CD4-positive, alpha-beta T cell treated with Interferon gamma for 1 hour (primary cell): ENCODE measurements at places on chromosomes 16 and 17.

- no peak for DNase-seq
These were observed 1722.7 kb downstream of the TP53TG3F start for GRCh38 chr16:35182043-35182677.

GRCh38 chr16:81715358-81716196 is 63.5 kb upstream of the PLCG2 start:
- DNase-seq: peak; percentile 32

DNA sequence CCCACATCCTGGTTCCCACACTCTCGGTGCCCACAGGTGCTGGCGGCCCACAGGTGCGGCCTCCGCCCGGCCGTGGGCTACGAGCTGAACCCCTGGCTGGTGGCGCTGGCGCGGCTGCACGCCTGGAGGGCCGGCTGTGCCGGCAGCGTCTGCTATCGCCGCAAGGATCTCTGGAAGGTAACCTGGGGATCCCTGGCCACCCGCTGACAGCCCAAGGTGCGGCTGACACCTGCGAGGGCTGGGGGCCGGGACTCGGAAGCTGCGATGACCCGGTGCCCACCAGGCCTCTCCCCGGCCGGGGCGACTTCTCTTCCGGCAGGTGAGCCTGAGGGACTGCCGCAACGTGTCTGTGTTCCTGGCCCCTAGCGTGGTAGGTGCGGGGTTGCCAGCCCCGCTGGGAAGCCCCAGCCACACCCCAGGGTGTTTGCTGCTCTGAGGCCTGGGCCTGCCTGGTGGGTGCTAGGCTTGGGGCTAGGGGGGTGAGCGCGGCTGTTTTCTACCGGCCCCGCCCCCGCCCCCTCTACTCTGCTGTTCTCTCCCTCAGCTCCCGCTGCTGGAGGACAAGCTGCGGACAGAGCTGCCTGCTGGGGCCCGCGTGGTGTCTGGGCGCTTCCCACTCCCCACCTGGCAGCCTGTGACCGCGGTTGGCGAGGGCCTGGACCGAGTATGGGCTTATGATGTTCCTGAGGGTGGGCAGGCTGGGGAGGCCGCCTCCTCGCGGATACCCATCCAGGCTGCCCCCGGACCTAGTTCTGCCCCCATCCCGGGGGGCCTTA is 1.0 kb downstream of the ANTKMT start:
- no peak for DNase-seq

DNA sequence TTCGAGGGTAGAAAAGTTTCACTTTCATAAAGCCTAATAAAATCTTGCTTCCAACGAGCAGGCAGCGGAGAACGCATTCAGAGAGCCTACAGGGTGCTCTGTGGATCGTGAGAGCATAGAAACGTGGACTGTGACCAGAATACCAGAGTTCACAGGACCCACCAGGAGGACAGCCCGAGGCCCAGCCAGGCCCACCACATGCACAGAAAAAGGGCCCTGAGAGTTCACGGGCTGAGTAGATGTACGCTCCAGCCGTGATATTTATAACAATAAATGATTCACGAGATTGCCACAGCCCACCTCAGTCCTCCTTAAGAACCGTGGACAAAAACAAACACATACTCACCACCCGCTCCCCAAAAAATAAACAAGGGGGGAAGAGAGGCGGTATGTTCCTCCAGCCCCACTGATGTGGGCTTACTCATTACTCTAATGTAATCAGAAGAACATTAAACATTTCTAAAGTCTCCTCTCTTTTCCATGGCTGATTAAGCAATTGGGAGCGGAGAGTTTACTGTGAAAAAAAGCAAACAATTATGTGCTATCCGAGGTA is 207.2 kb downstream of the C16orf78 start:
- DNase-seq: no peak

GRCh38 chr17:64074704-64075426 is 54.4 kb upstream of the ICAM2 start:
- DNase-seq: no peak

- no peak for DNase-seq
These were observed 9.5 kb downstream of the ZNF771 start for GRCh38 chr16:30416624-30417528.

GRCh38 chr17:2214047-2214928 is 89.3 kb downstream of the SMG6 start:
- peak; percentile 7 for DNase-seq

DNA sequence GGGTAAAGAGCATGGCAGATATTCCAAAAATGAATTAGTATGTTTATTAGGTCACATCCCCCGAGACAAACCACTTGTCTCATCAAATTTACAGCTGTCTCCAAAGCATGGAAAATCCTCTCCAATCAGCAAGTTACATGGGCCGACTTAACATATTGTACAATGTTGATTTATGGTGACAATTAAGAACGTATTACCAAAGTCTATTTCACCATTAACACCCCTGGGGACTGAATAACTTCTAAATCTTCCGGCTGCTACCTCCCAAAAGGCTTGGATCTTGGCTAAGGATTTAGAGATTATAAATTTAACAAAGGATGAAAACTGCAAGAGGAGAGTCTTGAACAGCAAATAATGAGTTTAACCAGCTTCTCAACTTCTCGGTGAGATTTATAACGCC is 311.9 kb downstream of the NPIPA8 start:
- DNase-seq: no peak

DNA sequence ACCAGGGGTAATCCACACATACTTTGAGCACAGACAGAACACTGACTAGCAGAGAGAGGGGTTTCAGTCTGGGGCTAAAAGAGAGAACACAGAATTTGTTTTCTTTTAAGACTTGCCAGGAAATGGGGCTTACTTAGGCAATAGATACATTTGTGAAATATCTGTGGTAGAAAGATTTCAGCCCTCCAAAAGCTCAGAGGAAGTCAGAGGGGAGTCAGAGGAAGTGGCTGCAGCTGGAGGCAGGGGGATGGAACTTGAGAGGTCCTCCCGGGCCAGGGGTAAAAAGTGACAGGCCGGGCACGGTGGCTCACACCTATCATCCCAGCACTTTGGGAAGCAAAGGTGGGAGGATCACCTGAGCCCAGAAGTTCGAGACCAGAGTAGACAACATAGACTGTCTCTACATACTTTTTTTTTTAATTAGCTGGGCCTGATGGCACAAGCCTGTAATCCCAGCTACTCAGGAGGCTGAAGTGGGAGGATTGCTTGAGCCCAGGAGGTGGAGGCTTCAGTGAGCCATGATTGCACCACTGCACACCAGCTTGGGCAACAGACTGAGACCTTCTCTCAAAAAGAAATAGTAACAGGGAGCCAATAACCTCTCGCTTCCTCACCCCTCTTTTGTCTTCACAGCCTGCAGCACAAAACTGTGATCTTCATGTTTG is 49.9 kb downstream of the NLRC5 start:
- no peak for DNase-seq

DNA sequence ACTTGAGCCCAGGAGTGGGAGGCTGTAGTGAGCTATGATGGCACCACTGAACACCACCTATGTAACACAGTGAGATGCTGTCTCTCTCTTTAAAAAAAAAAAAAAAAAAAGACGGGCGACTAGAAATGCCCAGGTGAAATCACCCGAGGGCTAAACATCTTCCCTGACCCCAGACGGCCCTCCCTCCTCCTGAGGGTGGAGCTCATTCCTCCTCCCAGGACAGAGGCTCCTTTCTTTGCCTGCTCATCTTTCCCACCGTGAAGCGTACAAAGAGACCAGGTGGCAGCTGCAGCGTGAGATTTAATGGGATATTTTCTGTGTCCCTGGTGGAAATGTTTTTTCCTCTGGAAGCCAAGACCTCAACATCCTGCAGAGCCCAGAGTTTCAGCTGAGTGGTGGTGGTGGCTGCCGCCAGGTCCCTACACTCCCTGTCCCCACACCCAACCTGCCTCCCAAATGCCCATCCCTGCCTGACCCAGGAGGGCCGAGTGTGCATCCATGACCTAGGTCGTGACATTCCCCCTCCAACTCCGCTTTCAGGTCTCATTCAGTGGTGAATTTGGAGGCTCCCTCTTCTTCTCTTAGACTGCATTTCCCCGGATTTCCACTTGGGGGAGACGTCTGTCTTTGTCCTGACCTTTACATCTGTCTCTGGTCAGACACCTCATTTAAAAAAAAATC is 14.4 kb upstream of the GPRC5B start:
- no peak for DNase-seq

DNA sequence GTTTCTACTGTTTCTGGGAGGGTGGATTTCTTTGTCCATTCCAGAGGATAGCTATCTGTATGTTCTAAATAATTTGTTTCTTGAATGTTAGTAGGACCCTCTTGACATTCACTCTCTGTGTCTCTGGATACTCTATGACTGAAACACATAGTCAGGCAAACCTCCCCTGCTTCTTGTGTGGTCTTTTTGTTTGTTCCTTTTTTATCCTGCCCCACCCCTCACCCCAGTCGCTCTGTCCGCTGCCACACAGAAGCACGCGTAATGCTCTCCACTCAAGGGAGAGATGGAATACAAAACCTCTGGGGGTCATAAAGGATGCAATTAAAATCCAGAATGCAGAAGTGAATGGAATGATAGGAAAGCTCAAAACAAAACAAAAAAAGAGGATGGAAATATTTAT is 253.1 kb downstream of the RBFOX1 start:
- no peak for DNase-seq

DNA sequence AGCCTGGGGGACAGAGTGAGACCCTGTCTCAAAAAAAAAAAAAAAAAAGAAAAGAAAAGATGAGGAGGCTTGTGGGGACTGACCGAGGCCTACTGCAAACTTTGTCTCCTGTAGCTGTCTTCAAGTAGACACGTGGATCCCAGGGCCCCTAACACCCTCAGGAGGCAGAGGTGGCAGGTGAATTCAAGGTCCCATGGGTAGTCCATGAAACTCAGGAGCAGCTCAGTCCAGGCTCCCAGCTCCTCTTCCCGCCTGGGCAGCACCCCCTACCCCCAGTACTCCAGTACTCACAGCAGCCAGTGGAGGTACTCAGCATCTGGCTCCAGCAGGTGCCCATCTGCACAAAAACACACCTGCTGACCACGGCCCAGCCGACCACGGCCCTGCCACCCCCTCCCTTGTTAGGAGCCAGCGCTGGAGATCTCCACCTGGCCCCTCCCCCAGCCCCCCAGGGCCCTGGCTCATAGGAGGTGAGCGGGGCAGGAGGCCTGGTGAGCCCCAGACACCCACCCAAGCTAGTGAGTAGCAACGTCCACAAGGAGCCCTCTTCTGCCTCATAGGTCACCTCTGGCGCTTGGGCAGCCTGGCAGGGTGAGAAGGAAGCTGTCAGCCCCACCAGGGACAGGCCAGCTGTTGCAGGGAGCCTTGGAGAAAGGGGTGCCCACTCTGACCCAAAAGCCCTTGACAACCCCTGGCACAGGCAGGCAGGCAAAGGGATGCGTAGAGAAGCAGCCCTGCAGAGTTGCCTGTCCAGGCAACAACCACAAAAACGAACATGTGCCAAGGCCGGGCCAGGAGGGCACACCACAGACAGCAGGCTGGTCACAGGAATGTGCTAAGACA is 3.8 kb downstream of the MRPL38 start:
- DNase-seq: no peak

GRCh38 chr17:8116776-8117175 is 1.5 kb downstream of the ALOXE3 start:
- DNase-seq: no peak

DNA sequence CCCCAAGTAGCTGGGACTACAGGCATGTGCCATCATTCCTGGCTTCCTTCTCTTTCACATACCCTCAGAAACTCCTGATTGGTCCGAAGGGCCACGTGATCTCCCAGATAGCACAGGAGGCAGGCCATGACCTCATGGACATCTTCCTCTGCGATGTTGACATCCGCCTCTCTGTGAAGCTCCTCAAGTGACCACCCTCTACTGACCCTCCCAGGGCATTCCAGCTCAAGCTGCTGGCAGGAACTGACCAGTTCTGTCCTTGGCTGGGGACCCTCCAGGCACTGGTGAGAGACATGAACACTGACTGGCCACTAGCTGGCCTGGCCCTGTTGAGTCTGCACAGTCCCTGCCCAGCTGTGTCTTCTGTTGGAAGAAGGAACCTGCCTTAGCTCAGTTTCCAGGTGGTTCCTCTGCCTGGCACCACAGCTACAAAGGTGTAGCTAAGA is 5.6 kb downstream of the ERAL1 start:
- no peak for DNase-seq

GRCh38 chr17:7651665-7652387 is 1.1 kb downstream of the ATP1B2 start:
- DNase-seq: no peak

GRCh38 chr17:17523001-17523730 is 27.0 kb upstream of the RASD1 start:
- no peak for DNase-seq

GRCh38 chr16:14501331-14502255 is 128.5 kb downstream of the PARN start:
- no peak for DNase-seq

DNA sequence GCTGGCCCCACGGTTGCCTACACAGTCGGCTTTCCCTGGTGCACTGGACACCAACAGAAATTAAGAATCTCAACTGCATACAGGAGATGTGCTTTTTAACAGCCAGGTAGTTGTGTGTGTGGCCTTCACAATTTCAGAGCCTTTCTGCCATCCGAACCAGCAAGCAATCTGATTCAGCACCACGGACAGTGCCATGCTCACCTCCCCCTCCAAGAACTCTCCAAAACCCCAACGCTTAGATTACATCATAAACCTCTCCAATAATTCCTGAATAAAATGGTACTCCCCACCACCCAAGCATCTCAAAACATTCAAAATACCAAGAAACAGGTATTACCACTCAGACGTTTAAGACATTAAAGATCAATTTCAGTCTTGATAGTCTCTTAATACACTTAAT is 31.8 kb downstream of the USP7 start:
- peak; percentile 19 for DNase-seq

DNA sequence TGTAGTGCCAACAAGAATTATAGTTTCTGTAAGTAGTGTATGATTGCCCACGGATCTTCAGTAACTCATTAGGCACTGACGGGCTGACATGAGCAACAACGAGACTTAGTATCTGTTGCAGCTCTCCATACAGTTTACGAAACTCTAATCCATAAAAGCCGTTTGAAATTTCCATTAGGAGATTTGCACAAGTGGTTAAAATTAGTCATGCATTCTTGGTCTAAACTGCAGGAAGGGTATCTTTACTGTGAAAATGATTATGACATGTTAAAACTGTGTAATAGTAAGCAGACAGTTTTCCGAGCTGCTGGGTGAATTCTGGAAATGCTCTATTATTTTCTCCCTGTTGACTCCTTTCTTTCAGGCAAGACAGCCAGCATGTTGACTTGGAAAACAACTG is 605.0 kb downstream of the WWOX start:
- DNase-seq: no peak

DNA sequence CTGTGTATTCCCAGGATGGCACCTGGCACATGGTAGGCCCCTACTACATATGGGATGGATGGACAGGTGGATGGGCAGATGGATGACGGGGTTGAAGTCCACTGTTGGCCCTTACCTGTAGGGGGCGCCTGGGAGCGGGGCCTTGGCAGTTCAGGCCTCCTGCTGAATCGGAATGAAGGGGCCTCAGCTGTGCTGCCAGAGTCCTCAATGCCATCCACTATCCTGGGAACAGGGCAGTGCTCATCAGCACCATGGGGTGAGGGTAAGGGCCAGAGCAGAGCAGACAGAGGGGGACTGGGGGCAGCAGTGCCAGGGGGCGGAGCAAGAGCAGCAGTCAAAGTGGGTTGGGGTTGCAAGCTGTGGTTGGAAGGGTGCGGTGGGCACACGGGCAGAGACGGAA is 8.3 kb upstream of the RAB5C start:
- no peak for DNase-seq

GRCh38 chr16:22007509-22008214 is at the start of gene MOSMO:
MOSMO (plus strand) TSS chr16:22008111; CDS start chr16:22008302, 191 bp downstream.
- peak; percentile 65 for DNase-seq

GRCh38 chr16:1301562-1301961 is 7.9 kb upstream of the UBE2I start:
- no peak for DNase-seq

- DNase-seq: no peak
These were observed 488 bp downstream of the C17orf113 start for GRCh38 chr17:42049834-42050392.

GRCh38 chr16:81590714-81591544 is 146.3 kb downstream of the CMIP start:
- DNase-seq: no peak
